ENCODE measurements at places on chromosomes 12 and 14. TPM values are rescaled to one million over a fixed set of nuclear protein-coding genes. Genes with fewer than 3 reads are reported as not detected.

The MSI1 gene
- total RNA-seq = not detected

The ADCY6 gene
- total RNA-seq = 10.3 TPM

DNA sequence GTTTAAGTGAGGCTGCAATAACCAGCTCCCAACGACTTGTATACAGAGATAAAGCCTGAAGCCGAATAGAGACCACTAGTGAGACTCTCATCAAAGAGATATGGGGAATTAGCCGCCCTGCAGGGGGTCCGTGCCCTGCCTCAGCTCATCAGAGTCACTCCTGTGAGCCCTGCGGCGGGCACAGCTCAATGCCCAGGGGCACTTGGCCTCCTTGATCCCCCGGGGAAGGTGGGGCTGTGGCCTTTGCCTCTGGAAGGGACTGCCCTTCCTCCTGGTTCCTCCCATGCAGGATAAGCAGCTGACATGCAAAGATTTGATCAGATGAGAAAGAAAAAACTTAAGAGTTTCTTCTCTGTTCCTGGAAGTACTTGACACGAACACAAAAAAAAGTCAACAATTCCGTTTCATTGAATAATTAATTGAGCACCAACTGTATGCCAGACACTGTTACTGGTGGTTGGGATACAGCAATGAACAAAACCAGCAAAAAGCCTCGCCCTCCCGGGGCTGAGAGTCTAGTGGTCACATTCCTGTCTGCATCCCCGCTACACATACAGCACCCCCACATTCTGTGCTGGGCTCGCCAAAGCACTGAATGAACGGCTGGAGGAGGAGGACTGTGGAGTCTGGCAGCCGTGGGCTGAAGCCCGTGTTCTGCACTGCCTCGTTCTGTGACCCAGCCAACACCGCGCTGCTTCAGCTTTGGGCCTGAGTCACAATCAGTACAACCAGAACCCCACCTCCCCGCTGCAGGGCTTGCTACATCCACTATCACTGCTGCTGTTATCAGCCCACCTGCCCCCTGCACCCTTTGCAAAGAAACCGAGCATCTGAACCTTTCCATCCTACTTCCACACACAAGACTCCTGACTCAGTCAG, 10.3 kb downstream of the TTC7B start:
- no peak for DNase-seq

- DNase-seq = no peak
These were observed 363.8 kb upstream of the USP15 start for GRCh38 chr12:61896436-61896835.

The KITLG gene
- 4.7 TPM for total RNA-seq

- DNase-seq = no peak
These were observed 1.9 kb downstream of the PTPN21 start for GRCh38 chr14:88552876-88553275.

DNA sequence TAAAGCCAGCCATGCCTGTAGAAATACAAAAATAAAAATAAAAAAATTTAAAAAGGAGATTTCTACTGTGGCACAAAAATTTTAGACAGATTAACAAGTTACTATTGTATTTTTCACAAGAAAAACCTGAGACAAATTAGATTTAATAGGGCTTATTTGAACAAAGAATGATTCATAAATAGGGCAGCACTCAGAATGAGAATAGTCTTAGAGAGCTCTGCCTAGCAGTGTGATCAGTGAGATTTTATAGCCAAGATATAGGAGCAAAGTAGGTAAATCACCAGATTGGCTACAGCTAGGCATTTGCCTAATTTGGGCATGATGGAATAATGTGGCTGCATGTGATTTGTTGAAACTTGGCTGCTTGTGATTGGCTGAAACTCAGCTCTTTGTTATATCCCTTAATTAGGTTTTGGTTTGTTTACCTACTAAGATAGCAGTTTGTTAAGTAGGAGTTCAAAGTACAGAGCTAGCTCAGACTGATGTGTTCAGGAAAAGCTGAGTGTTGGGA, 279.7 kb upstream of the TMTC1 start:
- DNase-seq = no peak

GRCh38 chr12:93460003-93460402, 7.3 kb upstream of the MRPL42 start:
- no peak for DNase-seq

The CMA1 gene
- total RNA-seq = not detected

The MAP1LC3B2 gene
- total RNA-seq = 0.48 TPM

- DNase-seq = peak; percentile 73
These were observed 31.9 kb upstream of the NCOR2 start for GRCh38 chr12:124599074-124599999.

DNA sequence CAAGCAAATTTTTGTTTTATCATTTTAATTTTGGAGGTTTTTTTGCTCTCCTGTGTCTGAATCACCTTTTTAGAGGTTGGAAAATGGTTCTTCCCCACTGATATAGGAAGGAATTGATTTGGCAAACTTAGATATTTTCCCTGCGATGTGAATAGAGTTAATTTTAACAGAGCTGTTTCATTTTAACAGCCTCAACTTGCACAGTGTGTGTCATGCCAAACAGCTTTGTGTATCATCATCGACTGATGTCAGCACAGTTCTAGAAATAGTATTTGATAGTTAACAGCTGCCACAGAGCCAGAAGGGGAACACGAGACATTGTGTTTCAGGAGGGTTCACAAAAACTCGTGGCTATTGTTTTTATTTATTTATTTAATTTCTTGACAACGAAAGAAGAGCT, 243.1 kb upstream of the FOXN3 start:
- DNase-seq = peak; percentile 13

The ZFYVE21 gene
- total RNA-seq = 37.0 TPM

The AICDA gene
- not detected for total RNA-seq

The PRB4 gene
- total RNA-seq = not detected

DNA sequence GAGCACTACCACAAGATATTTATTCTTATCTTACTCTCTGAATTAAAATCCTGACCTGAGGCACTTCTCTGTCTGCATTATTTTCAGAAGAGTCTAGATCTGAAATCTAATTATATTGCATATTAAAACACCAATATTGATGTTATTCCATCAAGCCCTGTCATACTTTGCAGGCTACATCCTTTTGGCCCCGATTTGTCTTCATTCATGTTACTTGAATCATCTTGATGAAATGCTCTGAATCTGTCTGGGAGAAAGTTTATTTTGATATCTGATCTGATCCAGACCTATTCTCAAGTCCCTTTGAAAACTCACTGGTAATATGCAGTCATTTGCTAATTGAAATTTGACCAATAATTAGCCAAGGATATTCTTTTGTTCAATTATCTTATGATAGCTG, 79.9 kb downstream of the BBS10 start:
- no peak for DNase-seq

GRCh38 chr14:58747181-58747580, 109.4 kb downstream of the DACT1 start:
- peak; percentile 94 for DNase-seq

GRCh38 chr12:103540319-103540718, 44.6 kb upstream of the C12orf42 start:
- DNase-seq = no peak

- no peak for DNase-seq
These were observed 8.5 kb upstream of the MYO1A start for GRCh38 chr12:57058454-57058853.

The KRT72 gene
- not detected for total RNA-seq

- peak; percentile 16 for DNase-seq
These were observed 331.5 kb downstream of the LRIG3 start for GRCh38 chr12:58588770-58589169.

GRCh38 chr12:52846356-52846970, 2.3 kb downstream of the KRT78 start:
- DNase-seq = no peak

GRCh38 chr12:109304485-109304884, 4.6 kb downstream of the FOXN4 start:
- DNase-seq = no peak

DNA sequence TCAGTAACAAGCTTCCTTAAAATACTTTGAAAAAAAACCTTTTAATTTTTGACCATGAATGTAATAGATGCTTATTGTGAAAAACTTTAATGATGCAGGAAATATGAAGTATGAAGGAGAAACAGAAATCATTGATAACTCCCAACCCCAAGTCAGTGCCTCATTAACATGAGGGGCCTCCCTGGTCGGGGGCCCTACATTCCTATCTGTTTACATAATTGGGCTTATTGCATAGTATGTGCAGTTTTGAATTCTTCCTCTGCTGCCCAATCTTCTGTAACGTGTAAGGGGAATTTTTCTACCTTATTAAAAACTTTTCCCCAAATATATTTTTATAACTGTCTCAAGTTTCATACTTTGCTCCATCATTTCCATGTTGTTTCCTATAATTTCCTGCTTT, 63.0 kb downstream of the SLC25A47 start:
- DNase-seq = no peak

DNA sequence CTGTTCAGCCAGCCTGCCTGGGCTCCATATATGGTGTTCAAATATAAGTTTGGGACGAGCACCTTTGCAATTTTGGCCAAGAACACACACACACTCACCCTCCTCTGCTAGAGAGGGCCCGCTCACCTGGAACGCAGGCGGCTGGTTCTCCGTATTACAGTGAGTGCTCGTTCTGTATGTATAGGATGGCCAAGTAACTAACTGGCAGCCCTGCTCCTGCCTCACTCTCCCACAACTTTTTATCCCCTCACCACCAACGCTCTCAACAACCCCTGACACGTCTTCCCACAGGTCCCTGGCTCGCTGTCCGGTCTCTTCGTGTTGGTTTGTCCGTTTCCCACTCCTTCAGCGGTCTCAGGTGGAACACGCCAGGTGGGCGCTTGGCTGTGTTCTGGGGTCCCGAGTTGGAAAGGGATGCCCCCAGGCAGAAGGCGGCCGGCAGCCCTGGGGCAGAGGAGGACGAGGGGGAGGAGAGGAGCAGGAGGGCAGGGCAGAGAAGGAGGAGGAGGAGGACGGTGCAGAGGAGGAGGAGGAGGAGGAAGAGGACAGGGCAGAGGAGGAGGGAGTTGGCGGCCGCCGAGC, 398 bp upstream of the MSRB3 start:
- no peak for DNase-seq

The PTHLH gene
- 0.88 TPM for total RNA-seq

DNA sequence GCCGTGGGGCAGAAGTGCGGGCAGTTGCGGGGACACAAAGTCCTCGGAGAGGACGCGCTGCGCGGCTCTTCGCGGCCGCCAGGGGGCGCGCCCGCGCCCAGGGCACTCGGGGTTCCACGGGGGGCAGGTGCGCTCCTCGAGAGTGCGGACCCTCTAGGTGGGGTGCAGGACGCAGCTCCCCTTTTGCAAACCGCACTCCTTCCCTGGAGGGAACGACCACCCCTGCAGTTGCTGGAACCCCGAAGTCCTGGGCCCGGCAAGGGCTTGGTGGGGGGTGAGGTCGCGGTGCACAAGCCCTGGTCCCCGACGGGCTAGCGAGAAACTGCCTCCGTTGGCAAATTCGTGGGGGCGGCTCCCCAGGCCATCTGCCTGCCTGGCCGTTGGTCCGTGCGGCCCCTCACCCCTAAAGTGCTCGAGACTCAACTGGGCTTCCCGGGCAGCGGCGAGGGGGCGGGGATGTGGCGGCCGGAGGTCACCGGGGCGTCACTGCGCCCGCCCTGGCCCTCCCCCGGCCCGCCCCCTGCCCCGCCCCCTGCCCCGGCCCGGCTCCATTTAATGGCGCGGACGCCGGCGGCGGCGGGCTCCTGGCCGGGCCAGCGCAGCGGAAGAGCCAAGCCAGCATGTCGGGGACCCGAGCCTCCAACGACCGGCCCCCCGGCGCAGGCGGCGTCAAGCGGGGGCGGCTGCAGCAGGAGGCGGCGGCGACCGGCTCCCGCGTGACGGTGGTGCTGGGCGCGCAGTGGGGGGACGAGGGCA, at the start of gene ADSS1:
ADSS1 (plus strand) TSS at position 579 of the 756 bp plus-strand sequence; CDS start at position 621, 42 bp downstream.
- peak; percentile 46 for DNase-seq

DNA sequence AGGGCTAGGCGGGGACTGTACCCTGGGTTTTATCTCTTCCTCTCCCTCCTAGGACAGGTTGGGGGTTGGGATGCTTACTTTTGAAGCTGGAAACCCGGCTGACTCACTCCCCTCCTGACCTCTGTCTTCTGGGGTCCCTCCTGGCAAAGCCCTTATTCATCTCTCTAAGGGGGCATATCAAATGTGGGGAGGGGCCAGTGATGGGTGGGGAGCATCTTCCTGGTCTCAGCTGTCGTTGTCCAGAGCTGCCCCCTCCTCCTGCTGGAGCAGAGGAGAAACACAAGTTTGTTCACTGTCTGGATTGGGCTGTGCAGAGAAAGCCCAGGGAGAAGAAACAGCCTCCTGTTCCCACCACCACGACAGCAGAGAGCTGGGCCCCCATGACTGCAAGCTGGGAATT, 85.8 kb downstream of the TNFAIP2 start:
- no peak for DNase-seq

- DNase-seq = no peak
These were observed 6.0 kb downstream of the SDS start for GRCh38 chr12:113397497-113398197.

The NELL2 gene
- 1.1 TPM for total RNA-seq

The EXOC3L4 gene
- total RNA-seq = not detected

GRCh38 chr12:98743362-98743953, 98.4 kb downstream of the APAF1 start:
- no peak for DNase-seq

Measured in RPMI7951 (cell line).